ENCODE measurements at places on chromosomes 2 and 18.

- no peak for DNase-seq
Observed at GRCh38 chr2:119234021-119235019, 10.7 kb downstream of the STEAP3 start.

GRCh38 chr2:15897431-15898098, 42.8 kb upstream of the MYCN start:
- no peak for DNase-seq

- DNase-seq = no peak
Observed at GRCh38 chr2:201532686-201533304, 81.3 kb downstream of the STRADB start.

DNA sequence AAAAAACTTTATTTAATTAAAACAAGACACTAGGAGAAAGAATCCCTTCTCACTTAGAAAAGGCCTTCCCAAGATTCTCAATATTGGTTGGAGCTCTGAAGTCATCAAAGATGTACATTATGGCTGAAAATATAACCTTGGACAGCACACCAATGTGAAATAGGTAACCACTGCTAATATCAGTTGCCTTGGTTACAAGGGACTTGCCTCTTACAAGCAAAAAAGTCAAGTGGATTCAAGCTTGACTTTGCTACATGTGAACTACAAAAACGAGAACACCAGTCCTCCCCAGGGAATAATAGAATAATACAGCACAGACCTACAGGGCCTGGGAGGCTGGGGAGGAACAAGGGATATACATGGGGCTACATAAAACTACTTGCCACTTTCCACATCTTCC, 46.1 kb downstream of the NABP1 start:
- no peak for DNase-seq

GRCh38 chr2:151979694-151980093, 119.2 kb downstream of the CACNB4 start:
- no peak for DNase-seq

Measured in NCI-H774 (cell line).